Activated T-helper 1 cell treated with Interleukin-2 at 50 U/mL for 16 hours (primary cell): ENCODE measurements at places on chromosomes 11 and 22.

GRCh38 chr11:39442177-39442576, 2017.3 kb downstream of the LRRC4C start:
- no peak for DNase-seq

GRCh38 chr11:20070459-20070858, 89.8 kb downstream of the DBX1 start:
- DNase-seq, result no peak

DNA sequence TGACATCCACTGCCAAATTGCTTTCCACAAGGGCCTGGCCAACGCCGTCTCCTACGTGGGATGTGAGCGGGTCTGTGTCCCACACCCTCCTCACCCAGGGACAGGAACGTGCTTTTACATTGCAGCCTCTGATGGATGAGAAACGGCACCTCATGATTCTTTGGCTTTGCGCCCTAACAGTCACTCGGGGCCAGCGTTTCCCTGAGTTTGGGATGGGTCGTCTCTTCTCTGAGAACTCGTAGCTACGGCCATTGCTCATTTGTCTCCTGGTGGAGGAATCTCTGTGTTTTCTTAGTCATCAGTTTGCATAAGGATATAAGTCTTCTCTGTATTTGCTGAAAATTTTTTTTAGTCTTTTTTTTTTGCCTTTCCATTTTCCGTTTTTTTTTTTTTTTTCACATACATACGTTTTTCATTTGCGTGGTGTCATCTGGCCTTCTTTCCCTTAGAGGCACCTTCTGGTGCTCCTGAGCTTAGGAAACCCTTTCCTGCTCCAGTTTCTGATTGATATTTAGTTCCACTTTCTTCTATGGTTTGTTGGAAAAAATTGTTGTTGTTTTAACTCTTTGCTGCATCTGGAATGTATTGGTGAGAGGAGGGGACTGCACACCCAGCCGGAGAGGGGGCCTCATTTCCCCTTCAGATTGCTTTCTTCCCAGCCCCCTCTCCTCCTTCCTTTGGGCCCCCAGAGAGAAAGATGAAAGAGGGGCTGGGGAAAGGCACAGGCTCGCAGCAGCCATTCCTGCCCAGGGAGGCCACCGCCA, 12.0 kb downstream of the TNNT3 start:
- DNase-seq, result no peak

DNA sequence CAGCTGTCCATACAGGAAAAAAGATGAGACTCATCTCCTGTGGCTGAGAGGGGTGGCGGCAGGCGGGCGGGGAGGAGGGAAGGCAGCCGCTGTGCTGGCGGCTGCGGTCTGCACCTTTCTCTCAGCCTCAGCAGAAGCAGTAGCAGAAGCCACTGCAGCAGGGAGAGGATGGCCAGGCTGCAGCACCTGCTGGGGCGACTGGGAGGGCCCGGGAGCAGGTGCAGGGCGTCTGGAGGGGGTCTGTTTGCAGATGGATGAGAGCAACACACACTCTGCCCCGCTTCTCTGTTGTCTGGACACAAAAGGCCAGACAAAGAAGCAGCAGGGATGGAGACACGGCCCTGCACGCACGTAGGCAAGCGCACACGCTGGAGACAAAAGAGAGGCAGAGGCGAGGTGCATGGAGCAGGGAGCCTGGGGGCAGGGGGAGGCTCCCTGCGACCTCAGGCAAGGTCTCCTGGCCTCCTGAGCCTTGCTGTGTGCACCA, 9.3 kb upstream of the MIAT start:
- DNase-seq, result peak; percentile 30

- peak; percentile 43 for DNase-seq
Measured at GRCh38 chr22:22357024-22357883, 112.7 kb downstream of the VPREB1 start.

GRCh38 chr11:95912902-95913560, 10.9 kb downstream of the MTMR2 start:
- DNase-seq, result no peak

DNA sequence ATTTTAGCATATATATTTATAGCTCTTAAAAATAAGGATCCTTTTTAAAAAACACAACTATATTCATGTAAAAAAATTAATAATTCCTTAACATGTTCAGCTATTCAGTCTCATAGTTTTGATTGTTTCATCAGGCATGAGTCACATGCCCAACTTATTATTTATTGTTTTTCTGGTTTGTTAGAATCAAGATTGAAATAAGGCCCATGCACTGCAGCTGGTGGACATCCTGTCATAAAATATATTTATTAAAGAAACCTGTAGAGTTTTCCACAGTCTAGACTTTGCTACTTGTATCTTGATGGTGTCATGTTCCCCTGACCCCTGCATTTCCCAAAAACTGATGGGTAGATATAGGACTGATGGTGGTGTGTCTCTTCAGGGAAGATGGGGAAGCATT, 77.4 kb downstream of the PARVA start:
- no peak for DNase-seq

GRCh38 chr11:74175920-74176319, 4.8 kb downstream of the PPME1 start:
- no peak for DNase-seq

DNA sequence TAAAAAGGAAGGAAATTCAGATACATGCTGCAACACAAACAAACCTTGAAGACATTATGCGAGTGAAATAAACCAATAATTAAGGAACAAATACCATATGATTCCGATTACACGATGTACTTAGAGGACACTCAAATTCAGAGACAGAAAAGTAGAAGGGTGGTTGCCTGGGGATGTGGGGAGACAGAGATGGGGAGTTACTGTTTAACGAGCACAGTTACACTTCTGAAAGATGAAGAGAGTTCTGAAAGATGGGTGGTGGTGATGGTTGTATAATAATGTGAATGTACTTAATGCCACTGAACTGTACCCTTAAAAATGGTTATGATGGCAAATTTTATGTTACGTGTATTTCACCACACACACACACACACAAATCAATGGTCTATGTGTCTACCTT, 14.7 kb downstream of the ZBTB44 start:
- DNase-seq, result no peak

- no peak for DNase-seq
Measured at GRCh38 chr11:58731819-58732218, at the start of gene GLYAT. Gene GLYAT, minus strand, starts transcription at chr11:58731943. Its CDS starts 7,447 bp downstream, at chr11:58724496.

GRCh38 chr11:123475469-123475868, 45.4 kb downstream of the GRAMD1B start:
- DNase-seq, result no peak

- DNase-seq, result no peak
Measured at GRCh38 chr11:107202241-107202640, 184.0 kb upstream of the GUCY1A2 start.

GRCh38 chr22:44594951-44595350, 96.9 kb upstream of the RTL6 start:
- no peak for DNase-seq

DNA sequence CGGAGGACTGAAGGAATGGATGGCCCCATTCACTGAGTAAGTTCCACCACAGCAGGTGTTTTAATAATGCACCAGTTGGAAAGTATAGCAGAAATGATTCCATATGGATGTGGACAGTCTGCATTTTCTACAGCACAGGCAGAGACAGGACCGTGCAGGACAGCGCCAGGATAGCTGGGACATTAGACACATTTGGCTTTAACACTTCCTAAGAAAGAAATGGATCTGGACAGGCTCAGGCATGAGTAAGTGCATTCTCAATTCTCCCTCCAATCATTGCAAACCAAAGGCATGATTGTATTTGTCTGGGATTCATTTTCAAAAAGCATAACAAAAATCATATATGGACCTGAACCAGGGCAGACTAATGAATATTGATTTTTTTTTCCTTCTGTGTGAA, 233.0 kb upstream of the POU2AF2 start:
- DNase-seq, result no peak

DNA sequence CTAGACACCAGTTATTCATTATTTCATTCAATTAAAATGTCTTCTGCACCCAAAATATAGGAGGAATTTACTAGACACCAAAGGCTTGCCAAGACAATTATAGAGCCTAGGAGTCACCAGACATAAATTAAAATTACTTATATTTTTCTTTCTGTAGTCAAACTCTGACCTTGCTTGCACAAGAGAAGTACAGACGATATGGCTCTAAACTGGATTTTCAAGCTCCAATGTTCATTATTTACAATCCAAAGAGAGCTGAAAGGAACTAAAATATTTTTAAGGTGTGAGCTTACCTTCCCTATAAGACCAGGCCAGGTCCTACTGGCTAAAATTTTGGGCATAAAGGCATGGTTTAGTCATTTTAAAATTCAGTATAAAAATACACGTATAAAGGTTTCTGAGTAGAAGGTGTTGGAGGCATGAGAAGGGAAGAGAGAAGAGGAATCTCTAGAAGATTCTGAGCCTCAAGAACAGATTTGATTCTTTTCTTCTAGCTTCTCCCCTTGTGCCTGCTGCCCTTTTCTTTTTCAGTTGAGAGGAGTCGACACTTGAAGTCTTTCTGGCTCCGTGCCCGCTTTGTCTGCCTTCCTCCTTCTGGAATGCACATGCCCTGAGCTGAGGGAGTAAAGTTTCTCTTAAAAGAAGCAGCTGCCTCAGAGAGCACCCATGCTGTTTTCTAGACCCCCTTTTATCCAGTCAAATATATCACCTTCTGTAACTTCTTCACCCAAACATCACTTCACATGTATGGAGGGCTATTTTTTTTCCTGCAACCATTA, 13.5 kb downstream of the C11orf97 start:
- DNase-seq, result no peak

- DNase-seq, result no peak
Measured at GRCh38 chr11:16311831-16312230, 44.5 kb downstream of the SOX6 start.

DNA sequence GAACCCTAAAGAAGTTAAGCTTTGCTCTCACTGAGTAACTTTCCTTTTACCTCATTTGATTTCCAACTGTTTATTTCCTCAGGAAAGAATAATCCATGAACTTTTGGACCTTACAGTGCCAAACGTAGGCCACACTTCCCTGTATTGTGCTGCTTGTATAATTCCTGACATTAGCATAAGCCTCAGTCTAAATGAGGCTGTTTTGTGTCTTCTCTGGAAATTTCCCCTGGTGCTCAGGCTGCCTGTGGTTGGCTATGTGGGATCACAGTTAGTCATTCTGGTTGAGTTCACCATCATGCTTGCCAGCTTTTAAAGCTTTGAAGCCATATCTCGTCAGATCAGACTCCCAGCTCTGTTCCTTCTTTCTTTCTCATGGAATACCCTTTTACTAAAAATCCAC, 107.0 kb downstream of the FAM76B start:
- no peak for DNase-seq

DNA sequence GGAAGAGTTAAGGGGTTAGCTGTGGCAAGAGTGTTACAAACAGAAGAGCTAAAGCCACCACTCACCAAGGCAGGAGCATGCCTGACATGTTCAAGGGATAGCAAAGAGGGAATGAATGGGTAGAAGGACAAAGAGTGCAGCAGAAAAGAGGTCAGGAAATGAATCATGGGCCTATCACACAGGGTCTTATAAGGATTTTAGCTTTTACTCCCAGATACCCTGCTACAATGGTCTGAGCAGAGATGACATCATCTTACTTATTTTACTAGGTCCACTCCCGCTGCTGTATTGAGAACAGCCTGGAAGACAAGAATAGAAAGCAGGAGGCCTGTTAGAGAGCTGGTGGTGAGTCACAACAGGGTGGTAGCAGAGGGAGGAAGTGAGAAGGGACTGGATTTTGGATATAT, 9.8 kb downstream of the TRAF6 start:
- DNase-seq, result no peak

DNA sequence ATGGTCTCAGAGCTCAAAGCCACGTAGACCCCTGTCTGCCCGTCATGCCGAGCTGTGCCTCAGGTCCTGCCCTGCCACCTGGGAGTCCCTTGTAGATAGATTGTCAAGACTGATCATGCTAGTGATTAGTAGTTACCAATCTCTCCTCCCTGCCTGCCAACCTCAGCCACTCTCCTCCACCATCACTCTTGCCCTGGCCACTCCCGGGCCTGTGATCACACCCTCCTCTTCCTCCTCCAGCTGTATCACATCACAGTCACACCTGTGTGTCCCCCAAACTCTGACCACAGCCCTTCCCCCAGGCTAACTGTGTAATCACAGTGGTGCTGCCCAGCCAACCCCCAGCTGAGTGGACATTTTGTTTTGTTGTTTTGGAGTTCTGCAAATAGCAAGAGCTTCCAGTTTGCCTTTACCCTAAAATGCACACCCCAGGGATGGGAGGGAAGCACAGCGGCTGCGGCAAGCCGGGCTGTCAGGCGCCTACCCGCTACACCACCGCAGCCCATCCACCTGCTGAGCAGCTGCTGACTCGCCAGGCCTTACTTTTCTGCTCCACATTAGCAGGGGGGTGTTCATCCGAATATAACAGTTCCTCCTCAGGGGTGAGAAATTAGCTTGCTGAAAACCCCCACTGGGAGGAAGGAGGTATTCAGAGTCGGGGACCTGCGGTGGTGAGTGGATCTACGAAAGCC, 45.8 kb downstream of the LRFN4 start:
- no peak for DNase-seq

GRCh38 chr11:59962107-59962482, 1.7 kb upstream of the OOSP4A start:
- DNase-seq, result no peak

DNA sequence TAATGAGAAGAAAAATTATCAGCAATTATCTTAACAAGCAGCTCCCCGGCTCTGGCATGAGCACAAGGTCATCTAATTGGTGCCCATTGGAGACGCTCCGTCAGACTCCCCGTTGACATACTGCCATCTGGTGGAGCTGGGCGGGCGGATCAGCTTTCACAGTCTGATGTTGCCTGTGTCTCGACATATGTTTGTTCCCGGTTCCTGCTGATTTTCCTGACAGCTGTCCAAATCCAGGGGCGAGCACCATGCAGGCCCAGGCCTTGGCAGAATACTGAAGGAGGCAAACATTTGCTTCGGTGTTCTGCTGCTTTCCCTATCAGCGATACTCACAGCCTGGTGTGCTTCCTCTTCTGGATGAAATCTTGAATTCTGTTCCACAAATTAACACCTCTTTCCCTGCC, 43.8 kb upstream of the BARX2 start:
- peak; percentile 26 for DNase-seq

GRCh38 chr22:29348041-29348440, 32.5 kb upstream of the RASL10A start:
- DNase-seq, result no peak

GRCh38 chr11:121127809-121128208, 26.8 kb downstream of the TECTA start:
- DNase-seq, result no peak

GRCh38 chr11:43558146-43558545, 122.4 kb upstream of the HSD17B12 start:
- DNase-seq, result no peak

GRCh38 chr11:100878474-100878873, 191.4 kb downstream of the ARHGAP42 start:
- DNase-seq, result no peak

DNA sequence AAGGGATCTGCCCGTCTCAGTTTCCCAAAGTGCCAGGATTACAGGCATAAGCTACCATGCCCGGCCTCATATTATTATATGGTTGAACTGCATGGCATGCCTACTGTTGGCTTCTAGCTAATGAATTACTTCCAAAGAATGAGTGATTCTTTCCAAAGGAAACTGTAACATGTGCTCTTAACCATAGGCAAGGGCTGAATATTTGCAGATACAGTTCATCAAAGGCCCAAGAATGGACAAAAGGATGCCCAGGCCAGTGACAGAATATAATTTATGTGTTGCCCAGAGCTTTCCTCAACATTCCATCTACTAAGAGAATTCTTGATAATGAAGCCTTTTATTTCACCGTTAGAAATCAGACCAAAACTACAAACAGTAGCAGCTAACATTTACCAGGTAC, 27.0 kb upstream of the CCDC89 start:
- DNase-seq, result no peak
